ENCODE measurements at places on chromosomes 6 and 20.
A peak's percentile ranks its signal among the peaks of the same experiment; 100 is the strongest.

- no peak for DNase-seq
Measured at GRCh38 chr6:29486577-29486976, 1.2 kb downstream of the MAS1L start.

GRCh38 chr6:158769771-158770432, 49.3 kb downstream of the EZR start:
- DNase-seq = no peak

- no peak for DNase-seq
Measured at GRCh38 chr6:110408901-110409300, 6.5 kb downstream of the DDO start.

DNA sequence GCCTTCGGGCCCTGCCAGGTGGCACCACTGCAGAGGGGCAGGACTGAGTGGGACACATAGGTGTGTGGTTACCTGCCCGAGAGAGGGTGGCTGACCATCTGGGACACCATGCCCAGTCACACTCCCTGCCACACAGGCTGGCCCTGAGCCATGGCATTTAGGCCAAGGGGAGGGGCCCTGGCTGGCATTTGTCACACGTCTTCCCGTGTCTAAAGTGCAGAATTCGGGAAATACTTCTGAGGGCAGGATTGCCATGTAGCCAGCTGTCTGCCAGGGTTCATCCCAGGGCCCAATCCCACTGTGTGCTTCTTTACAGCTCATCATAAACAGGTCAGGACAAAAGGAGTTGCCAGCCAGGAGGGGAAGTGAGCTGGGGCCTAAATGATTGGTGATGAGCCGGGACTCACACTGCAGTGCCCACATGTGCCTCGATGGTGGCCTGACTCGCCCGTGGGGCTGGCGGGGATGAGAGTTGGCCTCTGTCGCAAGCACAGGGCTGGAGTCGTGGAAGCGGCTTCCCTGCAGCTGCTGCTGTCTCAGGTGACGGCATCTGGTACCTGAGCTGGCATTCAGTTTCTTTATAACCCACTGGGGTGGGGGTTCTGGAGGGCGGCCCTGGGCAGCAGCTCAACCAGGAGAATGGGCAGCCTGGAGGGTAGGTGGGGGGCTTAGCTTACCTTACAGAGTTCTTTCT, 5.9 kb upstream of the UNC93A start:
- DNase-seq = no peak

GRCh38 chr20:19966840-19967239, 50.3 kb upstream of the NAA20 start:
- DNase-seq = no peak

GRCh38 chr6:72788188-72788587, 166.3 kb downstream of the KCNQ5 start:
- peak; percentile 1 for DNase-seq

- peak; percentile 17 for DNase-seq
Measured at GRCh38 chr6:24666097-24666640, 530 bp downstream of the TDP2 start.

- DNase-seq = no peak
Measured at GRCh38 chr6:150928882-150929281, 63.4 kb downstream of the MTHFD1L start.

- DNase-seq = no peak
Measured at GRCh38 chr6:34239893-34240292, 3.2 kb downstream of the HMGA1 start.

- peak; percentile 16 for DNase-seq
Measured at GRCh38 chr6:16089232-16090062, 39.4 kb upstream of the MYLIP start.

- DNase-seq = peak; percentile 12
Measured at GRCh38 chr6:26539071-26539615, 977 bp downstream of the HMGN4 start.

DNA sequence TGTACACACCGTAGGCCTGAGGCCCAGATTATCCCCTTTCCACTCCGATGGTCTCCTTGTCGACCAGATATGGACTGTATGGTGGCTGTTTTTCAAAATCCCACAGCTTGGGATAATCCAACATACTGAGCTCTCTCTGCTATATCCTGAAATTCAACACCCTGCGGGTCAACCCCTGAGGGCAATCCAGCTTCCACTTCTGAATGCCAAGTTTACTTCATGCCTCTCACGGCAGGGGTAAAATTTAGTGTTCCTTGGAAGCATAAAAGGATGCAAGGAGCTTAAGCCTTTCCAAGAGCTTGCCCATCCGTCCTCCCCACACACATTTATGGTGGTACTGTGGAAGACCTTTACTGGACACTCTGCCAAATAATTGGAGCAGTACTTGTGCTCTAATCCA, 90.7 kb downstream of the PLG start:
- DNase-seq = no peak

DNA sequence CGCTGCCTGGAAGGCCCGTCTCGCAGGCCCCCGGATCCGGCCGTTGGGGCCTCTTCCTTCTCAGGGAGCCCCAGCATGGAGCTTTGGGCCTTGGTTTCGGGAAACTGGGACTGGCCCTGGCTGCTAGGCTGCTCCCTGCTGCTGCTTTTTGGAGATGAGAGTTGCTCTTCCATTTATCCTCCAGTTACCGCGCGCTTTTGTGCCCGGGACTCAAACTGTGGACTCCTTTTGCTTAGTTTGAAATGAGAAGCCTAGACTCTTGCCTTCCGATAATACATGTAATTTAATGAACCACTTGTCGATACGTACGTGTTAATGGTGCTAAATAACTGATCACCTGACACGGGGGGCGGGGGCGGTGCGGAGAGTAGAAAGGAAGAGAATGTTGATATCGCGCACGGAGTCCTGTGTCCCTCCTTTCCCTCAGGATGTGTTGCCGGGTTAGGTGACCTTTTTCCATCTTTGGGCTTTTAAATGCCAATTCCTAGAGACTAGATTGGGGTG, 968 bp downstream of the PHF3 start:
- peak; percentile 53 for DNase-seq

GRCh38 chr6:17869753-17870050, 117.7 kb downstream of the KIF13A start:
- peak; percentile 38 for DNase-seq

DNA sequence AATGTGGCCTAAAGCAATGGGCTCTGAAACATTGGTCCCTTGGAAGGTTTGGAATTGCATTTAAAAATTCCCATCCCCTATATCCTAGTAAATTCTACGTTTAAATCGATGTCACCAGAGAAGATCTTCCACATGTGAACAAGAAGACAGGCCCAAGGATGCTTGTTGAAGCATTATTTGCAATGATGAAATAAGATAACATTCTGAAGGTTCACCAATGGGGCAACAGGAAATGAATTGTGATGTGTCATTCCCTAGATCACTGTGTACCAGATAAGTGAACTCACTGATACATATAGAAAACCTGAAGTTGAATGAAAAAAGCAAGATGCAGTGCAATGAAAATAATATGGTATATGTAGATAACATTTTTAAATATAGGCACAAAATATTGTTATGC, 464.3 kb upstream of the BTBD3 start:
- DNase-seq = peak; percentile 3

DNA sequence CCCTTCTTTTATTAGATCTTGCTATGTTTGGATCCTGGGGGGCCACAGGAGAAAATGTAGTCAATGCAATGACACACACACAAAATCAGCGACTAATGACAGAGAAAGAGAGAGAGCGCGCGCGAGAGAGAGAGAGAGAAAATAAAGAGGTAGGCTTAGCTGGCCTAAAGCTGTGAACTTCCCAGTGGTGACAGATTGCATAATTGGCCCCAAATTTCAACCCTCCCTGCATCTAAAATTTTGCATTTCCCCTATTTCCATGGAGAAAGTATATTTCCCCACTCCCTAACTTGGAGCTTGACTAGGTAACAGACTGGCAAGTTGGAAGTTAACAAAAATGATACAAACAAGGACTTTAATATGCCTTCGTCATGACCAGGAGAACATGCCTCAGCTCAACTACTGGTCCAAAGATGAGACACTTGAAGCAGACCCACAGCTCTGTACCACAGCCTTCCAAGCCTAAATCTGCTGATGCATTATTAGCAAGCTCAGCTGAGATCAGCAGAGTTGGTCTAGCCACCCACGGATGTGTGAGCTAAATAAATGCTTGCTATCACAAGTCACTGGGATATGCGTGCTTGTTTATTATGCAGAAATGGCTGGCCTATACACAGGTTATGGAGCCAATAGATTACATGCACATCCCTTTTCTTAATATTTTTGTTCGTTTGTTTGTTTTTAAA, 118.1 kb upstream of the PRDM1 start:
- peak; percentile 80 for DNase-seq

DNA sequence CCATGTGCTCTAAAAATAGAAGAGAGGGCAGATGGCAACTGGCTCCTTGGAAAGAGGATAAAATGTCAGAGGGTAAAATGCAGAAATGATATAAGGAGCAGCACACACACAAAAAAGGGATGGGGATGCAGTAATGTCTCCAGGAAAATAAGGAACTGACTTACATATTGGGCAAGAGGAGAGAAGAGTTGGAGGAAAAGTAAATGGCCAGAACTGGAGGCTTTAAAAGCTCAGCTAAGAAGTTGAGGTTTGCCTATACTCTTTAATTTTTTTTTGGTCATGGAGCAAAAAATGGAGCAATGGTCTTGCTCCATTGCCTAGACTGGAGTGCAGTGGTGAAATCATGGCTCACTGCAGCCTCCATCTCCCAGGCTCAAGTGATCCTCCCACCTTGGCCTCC, 93.7 kb downstream of the SULF2 start:
- peak; percentile 24 for DNase-seq

GRCh38 chr20:50341050-50341449, 150.4 kb downstream of the CEBPB start:
- no peak for DNase-seq

DNA sequence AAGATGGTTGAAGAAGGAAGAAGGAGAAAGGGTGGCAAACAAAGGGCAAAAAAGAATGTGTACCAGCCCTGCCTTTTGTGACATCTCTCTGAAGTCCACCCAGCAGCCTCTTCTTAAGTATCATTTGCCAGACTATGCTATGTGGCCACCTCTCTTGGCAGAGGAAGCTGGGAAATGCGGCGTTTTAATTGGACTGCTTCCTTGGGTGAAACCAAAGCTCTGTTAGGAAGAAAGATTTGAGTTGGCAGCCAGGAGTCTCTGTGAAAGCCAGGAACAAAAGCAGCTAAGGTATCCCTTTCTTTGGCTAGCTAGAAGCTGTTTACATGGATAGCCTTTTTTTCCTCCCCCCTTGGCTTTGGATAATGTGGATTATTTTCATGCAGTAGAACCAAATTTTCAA, 67.5 kb upstream of the GTSF1L start:
- no peak for DNase-seq

DNA sequence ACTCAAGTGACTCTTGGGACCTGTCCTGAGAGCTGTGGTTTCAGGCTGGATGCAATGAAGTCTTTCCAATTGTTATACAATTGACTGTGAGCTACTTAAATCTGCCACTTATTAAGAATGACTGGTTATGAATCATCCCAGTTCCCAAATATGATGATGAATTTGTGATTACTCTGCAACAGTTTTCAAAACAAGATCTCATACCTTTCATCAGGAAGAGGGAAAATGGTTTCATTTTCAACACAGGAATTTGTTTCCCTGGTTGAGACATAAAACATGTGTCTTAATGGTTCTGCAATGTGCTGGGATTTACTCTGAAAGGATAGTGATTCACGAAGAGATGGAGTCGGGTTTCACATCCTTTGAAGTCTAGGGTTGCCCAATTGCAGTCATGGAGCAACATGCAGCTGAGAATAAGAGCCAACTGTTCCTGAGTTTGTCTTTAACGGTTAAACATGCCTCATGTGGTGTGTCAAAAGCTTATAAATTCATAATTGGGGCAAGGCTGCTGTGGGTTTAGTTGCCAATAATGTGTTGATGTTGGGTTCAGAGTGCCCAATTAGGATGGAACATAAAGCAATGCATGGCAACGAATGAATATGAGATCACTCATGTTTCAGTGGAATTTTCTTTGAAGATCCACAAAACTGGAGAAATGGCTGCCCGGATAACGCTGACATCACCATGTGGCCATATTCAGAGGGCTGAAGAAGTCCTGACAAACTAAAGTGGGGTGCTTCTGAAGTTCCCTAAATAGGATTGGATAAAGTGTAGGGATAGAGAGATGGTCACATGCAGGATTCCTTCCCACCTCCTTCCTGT, 41.0 kb downstream of the CYP24A1 start:
- peak; percentile 96 for DNase-seq
